ENCODE measurements at places on chromosomes 3 and 15.

GRCh38 chr3:65148687-65149086 is 460.9 kb upstream of the ADAMTS9 start:
- no peak for DNase-seq

- DNase-seq = no peak
Observed at GRCh38 chr3:13473020-13473419, 7.1 kb upstream of the HDAC11 start.

DNA sequence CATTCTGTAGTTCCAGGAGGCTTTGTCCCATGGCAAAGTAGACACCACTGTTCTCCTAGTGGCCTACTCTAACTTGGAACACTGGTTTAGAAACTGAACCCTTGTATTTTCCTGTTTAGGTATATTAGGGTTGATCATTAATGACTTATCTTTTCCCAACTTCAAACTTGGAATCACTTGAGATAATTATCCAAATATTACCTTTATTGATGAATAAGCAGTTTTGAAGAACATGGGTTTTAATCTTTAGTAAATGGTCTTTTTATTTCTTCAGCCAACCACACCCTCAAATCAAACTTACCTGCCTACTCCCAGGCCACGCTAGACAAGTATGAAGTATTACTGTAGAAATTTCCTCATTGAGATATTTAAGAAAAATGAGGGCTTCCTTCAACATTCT is 6.5 kb upstream of the P3H2 start:
- no peak for DNase-seq

- DNase-seq = no peak
Observed at GRCh38 chr3:181486141-181486885, 225.4 kb upstream of the SOX2 start.

DNA sequence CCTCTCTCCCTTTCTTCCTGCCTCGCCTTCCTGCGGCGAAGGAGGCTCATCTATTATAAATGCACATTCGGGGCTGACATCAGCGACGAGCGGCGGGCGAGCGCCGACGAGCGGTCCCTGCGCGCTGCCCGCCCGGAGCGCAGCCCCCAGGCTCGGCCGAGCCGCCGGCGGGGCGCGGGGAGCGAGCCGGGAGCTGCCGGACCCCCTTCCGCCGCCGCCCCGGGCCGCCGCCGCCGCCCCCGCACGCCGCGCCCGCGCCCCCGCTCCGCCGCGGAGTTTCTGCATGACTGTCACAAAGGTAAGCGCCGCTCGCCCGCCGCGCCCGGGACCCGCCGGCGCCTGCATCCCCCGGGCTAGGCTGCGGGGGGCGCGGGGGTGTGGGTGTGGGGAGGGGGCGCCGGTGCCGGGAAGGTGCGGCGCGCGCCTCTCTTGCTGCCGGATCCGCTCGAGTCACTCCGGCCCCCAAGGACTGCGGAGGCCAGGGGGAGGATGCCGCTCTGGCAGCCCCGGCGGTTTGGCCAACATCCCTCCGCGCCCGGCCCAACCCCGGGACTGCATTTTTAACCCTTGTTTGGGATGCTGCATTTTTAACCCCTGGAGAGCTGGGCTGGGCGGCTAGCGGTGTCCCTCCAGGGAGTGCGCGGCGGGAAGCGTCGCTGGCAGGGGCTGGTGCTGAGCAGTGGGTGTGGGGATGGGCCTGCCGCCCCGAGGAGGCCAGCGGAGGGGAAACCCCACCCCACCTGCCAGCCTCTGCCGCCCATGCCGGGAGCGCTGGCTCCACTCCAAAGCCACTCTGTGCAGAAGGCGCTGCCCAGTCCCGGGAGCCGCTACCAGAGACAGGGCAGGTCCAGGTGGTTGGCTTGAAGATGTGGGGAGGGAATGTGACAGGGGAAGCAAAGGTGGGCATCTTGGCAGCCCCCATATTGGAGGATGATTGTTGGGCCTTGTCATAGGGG is at the start of gene CORO2B:
CORO2B (plus strand) TSS at position 14 of the 956 bp plus-strand sequence; CDS start at position 284, 270 bp downstream.
- peak; percentile 88 for DNase-seq

DNA sequence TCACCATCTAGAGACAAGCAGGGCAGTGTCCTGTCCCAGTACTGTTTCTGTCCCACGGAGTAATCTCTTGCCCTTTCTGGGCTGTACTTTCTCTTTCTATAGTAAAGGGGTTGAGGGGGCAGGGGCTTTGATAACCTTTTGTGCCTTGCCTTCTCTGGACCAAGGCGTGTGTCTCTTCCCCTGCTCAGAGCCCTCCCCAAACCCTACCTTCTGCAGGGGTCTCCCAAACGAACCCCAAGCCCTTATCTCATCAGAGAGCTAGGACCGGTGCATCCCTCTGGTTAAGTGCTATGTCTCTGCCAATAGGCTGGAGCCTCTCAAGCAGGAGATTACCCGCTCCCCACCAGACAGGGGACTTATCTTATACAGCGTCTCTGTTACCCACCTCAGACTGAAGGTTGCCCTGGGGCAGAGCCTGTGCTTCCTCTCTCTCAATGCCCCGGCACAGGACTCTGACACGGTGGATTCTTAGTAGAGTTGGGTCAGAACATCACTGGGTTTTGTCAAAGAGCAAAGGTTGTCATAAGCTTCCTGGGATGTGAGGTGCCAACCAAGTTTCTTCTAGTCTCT is 2.9 kb downstream of the PLEKHO2 start:
- no peak for DNase-seq

DNA sequence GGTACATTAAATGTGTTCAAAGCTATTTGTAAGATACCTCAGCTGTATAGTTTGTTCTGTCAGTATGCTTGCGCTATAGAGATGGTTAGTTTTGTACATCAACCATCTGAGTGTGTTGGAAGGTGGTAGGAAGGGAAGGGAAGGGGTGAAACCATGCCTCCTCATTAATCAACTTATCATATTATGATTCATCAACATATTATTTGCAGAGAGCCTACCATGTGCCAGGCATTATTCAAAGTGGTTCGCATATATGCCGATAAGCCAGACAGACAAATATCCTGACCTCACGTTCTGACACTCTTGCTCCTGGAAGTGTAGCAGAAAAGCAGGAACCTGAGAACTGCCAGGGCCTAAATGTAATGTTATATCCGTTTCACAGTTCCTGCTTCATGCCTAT is 248.1 kb upstream of the NR2E3 start:
- no peak for DNase-seq

DNA sequence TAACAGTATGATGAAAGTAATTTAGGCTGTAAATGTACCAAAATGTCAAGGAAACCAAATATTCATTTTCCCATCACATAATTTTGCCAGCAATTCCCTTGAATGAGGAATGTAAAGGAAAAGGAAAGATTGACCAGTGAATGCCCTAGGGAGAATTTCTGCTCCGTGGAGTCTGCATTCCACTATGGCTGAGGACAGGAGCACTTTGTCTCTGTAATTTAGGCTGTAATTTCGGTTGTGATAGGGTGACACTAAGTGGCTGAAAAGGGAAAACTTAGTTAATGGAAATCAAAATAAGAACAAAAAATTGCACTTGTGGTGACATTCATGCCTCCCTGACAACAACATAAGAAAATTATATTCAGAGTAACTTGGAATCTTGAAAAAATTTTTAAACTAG is 8.3 kb upstream of the TMEM207 start:
- DNase-seq = no peak

- peak; percentile 88 for DNase-seq
Observed at GRCh38 chr3:45167011-45167911, 21.1 kb upstream of the CDCP1 start.

GRCh38 chr15:63466378-63467192 is 37.8 kb upstream of the USP3 start:
- no peak for DNase-seq

- DNase-seq = peak; percentile 74
Observed at GRCh38 chr3:52299879-52300611, 12.4 kb downstream of the GLYCTK start.

GRCh38 chr3:111315930-111316587 is 225.9 kb upstream of the CD96 start:
- no peak for DNase-seq

DNA sequence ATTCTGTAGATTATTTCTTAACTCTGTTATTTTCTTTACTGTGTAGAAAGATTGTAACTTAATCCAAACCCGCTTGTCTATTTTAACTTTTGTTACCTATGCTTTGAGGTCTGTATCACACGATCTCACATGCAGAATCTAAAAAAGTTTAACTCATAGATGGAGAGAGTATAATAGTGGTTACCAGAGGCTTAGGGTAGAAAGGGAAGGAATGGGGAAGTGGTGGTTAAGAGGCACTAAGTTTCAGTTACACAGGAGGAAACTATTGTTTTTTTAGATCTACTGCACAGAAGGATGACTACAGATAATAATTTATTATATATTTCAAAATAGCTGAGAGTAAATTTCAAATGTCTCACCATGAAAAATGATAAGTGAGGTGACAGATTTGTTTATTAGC is 515.2 kb downstream of the RSL24D1 start:
- no peak for DNase-seq

GRCh38 chr15:42798802-42799201 is 61.9 kb upstream of the CDAN1 start:
- no peak for DNase-seq

GRCh38 chr3:10286596-10287295 is 6.0 kb downstream of the GHRL start:
- no peak for DNase-seq

GRCh38 chr3:102057781-102058421 is 208.6 kb downstream of the NFKBIZ start:
- no peak for DNase-seq

DNA sequence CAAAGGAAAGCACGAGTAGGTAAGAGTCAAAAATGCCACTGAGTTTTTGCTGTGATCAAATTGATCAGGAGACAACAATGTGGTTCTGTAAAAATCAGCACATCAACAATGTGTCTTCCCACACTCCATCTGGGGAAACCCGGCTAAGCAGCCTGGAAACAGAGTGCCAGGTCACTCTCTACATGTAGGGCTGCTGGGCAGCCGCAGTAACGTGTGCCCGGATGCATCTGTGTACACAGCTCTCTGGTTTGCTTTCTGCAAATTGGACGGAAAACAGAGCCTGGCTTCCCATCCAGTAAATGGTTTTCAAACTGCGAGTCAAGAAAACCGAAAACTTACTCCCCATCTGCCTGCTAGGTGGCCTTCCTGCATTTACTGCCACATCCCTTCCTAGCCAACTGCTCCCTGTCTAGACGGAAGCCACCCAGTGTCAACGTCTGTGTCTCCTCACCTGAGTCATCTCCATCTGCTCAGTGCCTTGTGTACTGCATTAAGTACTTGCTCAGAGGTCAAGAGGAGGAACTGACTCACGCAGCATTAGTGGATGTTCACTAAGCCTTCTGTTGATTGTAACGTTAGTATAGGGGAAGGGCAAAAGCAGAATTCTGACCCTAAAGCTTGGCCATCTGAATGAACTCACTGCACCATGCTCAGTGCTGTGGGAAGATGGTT is 124.1 kb downstream of the TJP1 start:
- DNase-seq = no peak

DNA sequence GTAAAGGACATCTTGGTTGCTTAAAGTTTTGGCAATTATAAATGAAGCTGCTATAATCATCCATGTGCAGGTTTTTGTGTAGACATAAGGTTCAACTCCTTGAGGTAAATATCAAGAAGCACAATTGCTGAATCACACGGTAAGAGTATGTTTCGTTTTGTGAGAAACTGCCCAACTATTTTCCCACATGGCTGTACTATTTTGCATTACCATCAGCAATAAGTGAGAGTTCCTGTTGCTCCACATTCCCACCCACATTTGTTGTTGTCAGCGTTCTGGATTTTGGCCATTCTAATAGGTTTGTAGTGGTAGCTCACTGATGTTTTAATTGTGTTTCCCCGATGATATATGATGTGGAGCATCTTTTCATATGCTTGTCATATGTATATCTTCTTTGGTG is 118.5 kb upstream of the KCNMB2 start:
- DNase-seq = no peak

GRCh38 chr3:115633467-115633866 is 10.2 kb downstream of the GAP43 start:
- no peak for DNase-seq

DNA sequence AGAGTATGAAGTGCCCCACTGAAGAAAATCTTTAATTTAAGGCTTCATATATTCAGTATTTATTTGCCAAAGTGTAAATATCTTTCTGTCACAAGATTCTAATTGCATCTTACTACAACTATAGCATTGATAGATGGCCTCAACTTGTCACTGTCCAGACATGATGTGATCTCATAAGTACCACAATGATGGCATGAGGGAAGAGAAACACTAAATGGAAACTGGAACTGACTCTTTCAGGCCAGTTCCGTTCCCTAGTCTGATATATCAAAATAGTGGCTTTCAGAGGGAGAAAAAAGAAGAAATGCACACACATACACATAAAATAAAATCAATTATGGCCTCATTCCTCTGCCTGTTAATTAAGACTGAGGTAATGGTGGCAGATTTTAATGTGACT is 615.7 kb downstream of the TBL1XR1 start:
- no peak for DNase-seq

- DNase-seq = no peak
Observed at GRCh38 chr3:2920103-2920502, 190.1 kb downstream of the IL5RA start.

DNA sequence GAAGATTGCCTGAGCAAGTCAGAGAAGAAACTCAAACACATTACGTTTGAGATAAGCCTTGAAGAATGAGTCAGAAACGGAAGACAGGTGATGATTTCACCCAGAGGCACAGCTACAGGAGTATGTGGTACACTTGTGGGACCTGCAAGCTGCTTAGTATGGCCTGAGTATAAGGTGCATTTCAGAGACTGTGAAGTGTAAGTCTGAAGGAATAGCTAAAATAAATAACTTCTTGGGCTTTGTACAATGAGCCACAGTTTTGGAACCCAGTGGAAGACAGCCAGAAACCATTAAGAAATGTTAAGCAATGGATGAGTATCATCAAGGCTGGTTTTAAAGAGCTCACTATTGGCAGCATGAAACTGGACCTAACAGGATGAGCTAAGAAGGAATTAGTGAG is 826.2 kb downstream of the ROBO1 start:
- no peak for DNase-seq
